ENCODE measurements at places on chromosomes 16 and 17.

DNA sequence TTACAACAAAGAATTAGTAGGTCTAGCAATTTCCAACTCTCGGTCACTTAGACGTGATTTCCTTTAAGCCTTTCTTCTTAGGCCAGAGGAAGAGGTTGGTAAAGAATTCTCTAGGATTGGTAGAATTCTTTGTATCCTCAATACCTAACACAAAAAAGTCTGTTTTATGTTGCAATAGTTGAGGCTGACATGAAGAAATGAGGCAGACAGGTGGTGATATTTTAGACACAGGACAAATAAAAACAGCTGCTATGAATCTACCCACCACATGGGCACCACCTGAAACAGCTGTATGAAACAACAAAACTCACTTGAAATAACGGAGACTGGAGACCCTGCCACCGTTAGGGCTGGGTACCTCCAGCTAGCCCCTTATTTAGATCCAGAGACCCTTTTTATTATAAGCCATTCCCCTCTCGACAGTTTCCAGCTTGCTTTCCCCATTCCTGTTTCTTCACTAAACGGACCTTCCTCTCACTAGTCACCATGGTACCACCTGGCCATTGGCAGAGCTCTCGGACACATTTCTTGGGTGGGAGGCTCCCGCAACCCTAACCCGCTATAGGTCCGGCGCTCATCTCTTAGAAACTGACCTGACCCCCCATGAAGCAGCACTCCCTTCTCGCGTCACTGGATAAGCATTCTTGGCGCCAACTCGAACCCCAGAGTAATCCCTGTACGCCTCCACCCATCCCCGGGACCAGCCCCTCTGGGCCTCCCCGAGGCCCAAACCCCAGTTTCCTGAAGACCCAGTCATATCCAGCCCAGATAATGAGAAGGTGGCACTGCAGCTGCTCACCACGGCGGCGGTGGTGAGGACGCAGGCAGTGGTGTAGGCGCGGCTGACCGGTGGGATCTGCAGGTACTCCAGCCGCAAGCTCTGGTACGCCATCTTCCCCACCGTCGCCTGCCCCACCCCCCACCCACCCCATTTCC is at the start of gene DERL2:
Gene DERL2, minus strand, starts transcription at position 909 of the 936 bp plus-strand sequence. Its CDS starts 17 bp downstream, at position 892.
- DNase-seq = no peak

DNA sequence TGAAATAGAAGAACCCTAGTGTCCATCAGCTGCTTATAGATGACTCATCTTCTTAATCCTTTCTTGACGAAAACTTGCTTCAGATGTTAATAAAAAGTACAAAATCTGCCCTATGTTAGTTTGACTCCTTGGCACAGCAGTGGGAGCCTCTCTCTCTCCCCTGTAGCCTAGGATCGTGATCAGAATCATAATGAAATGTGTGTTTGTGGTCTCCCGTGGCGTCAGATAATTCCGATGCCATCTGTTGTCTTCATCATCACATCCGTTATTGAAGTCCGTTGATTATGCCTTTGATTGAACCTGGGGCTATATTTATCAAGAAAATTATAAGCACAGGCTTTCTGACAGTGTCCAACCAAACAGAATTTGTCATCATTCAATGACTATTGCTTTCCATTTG is 102.5 kb downstream of the BMERB1 start:
- DNase-seq = no peak

- DNase-seq = peak; percentile 41
These were observed 79.2 kb upstream of the LGALS9 start for GRCh38 chr17:27551701-27552248.

DNA sequence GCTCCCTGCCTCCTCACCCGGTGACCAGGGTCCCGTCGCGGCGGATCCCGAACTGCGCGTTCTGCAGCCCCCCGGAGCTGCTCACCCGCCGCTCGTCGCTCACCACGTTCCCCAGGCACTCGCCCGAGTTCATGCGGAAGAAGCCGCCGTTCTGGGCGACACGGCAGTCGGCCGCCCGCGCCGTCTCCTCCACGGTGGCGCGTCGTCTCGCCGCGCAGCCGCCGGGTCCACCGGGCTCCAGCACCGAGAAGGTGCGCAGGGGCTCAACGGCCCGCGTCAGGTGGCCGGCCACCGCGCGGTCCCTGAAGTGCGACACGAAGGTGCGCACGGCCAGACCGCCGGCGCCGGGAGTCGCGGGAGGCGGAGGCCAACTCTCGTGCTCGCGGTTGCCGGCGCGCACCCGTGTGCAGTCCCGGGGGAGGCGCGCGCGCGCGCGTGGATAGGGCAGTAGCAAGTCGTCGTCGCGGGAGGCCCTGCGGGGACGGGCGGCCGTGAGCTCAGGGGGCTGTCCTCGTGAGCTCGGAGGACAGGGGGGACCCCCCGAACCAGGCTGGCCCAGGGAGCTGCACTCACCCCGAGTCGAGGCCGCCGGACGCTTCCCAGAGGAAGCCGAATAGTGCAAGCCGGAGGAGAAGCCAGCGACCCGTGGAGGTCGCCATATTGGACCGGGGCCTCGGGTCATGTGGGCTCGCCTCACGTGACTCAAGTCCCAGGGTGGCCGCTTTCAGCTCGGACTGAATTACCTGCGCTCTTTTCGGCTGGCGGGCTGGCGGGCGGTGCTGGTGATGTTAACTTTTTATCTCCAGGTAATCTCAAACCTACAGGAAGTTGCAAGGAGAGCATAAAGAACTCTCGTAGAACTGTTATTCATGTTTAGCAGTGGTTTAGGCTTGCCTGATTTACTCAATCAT is at the start of gene NAGPA:
Gene NAGPA, minus strand, starts transcription at position 680 of the 911 bp plus-strand sequence. Its CDS starts 21 bp downstream, at position 659.
- peak; percentile 87 for DNase-seq

GRCh38 chr16:88453611-88454522 is 787 bp downstream of the ZFPM1 start:
- DNase-seq = no peak

DNA sequence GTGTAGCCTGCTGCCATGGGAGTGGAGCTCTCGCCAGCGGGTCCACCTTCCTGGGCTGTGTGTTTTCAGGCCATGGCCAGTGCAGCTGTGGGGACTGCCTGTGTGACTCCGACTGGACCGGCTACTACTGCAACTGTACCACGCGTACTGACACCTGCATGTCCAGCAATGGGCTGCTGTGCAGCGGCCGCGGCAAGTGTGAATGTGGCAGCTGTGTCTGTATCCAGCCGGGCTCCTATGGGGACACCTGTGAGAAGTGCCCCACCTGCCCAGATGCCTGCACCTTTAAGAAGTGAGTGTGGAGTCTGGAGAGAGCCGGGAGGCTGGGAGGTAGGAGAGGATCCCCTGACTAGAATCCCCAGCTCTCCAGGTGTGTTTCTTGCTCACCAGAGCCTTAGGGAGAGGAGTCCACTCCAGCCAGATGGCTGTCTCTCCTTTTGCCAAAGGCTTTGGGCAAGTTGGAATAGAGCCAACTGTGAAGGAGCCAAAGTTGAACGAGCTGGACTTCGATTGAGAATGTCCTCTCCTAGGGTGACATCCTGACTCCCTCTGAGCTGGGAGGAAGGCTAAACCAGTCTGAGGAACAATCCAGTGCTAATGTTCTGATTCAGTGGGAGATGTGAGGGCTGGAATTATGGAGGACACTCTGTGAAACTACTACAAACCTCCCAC is 24.4 kb upstream of the EFCAB13 start:
- DNase-seq = no peak

DNA sequence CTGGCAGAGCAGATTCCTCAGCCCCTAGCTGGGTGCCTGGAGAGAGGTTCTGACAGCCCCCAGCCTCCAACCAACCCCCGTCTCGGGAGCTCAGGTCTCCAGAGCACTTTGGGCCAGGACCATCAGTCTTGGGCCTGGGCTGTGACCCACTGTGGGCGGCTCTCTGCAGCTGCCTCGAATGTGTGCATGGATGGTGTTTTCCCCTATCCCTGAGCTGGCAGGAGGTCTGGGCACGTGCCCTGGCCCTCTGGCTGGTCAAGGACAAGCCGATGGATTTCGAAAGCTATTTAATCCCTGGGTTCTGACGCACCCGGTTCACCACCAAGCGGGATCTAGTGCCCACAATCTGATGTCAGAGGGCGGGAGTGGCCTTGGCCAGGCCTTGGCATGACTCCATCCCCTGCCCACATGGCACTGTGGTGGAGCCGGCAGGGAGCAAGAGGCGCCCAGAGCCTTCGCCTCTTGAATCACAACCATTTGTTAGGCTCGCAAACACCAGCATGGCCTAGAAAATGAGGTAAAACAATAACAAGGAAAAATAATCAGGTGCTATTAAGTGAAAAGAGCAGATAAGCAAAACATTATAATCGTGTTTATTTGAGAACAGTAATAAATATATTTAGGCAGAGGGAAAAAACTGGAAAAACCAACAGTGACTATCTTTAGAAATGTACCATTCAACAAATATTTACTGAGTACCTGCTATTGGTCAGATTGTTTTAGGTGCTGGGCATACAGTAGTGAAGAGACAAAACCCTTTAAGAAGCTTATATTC is 69.3 kb upstream of the TOB1 start:
- DNase-seq = no peak

DNA sequence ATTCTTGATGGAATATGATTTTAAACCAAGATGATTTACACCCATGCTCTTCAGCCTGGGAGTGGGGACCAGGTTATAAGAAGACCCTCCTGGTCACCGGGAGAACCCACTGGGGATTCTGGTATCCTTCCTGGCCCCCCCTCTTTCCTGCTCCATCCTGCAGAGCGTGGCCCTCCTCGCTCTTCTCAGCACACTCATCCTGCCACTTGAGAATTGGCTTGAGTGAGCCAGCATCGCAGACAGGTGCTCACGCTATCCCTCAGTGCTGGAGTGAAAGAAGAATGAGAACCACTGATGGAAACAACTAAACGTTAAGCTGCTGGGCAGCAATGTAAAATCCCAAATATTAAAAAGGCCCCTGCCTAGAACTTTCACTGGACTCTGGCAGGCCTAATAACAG is 98.0 kb downstream of the CYTH1 start:
- no peak for DNase-seq

GRCh38 chr17:20170085-20170484 is 160.9 kb downstream of the SPECC1 start:
- no peak for DNase-seq

DNA sequence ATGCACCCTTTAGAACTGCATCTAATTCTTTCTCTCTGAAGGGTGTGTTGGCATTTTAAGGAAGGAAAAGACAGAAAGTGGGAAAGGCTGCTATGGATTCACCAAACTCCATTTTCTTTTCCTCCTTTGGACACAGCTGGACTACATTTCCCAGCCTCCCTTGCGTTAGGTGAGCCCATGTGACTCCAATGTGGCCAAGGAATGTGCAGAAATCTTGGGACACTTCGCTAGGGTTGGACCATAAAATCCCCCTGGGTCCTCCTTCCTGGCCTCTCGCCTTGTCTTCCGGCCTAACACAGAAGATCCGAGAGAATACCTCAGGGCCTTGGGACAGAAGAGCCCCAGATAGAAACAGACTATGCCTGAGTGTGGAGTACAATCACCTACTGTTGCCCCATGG is 56.3 kb downstream of the ABCC12 start:
- DNase-seq = no peak

- DNase-seq = no peak
These were observed 187.4 kb upstream of the CACNG5 start for GRCh38 chr17:66647391-66647983.

GRCh38 chr16:59341368-59341767 is 607.3 kb upstream of the GOT2 start:
- DNase-seq = no peak

DNA sequence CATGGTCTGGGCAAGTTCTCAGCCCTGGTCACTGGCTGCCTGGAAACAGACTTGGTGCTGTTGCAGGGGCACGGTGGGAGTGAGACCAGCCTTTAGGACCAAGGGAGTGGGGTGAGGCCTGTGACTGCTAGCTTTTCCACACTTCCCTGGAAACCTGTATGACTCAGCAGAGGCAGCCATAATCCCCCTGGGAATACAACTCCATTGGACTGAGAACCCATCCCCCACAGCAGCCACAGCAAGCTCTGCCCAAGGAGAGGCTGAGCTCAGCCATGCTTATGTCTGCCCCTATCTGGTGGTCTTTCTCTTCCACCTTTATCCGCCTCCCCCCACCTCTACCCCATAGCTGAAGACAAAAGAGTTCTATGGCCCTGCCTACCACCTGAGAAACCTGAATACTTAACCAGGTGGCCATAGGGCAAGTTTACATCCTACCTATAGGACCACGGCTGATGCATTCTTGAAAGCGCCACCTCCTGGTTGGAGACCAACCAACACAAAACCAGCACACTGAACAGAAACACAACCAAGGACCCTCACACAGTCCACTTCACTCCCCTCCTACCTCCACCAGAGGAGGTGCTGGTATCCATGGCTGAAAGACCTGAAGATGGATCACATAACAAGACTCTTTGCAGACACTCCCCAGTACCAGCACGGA is 816.2 kb upstream of the SOX9 start:
- no peak for DNase-seq

DNA sequence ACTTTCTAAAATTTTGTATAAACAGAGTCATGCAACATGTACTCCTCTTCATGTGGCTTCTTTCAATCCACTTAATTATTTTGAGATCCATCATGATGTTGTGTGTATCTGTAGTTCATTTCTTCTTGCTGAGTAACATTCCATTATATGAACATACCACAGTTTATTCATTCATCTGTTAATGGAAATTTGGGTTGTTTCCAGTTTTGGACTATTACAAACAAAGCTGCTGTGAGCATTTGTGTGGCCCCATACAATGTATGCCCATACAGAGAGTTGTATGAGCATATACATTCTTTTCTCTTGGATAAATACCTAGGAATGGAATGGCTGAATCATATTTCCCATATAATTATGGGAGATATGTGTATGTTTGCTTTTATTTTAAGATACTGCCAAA is 85.6 kb downstream of the CLEC16A start:
- DNase-seq = peak; percentile 71

GRCh38 chr17:36846410-36847292 is 90.6 kb upstream of the LHX1 start:
- DNase-seq = no peak

Data from fibroblast of lung (primary cell).